ENCODE measurements at places on chromosomes 7 and 10.

GRCh38 chr7:139033346-139034114, 2.3 kb downstream of the ZC3HAV1L start:
- DNase-seq: no peak

DNA sequence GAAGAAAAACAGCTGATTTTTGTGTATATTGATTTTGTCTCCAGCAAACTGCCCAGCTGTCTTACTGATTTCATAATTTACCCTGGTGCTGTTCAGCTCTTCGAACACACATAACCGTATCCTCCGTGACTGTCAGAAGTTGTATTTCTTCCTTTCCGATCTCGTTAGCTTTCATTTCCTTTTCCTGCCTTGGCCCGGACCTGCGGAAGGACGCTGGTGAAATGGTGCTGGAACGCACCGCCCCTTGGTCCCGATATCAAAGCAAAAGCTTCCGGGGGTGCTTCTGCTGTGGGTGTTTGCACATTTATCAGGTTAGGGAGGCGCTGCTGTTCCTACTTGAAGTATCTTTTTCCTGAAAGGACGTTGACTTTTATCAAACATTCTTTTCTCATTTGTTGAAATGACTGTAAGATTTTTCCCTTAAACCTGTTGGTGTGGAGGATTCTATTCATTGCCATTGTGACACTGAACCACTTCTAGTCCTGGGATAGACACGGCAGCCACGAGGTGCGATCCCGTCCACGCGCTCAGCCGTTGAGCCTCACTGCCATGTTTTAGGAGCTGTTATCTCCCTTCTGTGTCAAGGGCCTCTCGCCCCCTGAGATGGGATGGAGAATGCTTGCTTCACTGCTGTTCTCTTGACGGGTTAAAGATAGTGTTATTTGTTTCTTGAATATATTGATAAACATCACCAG, 72.6 kb downstream of the FOXL3 start:
- DNase-seq: no peak

GRCh38 chr10:130353928-130354572, 217.9 kb downstream of the GLRX3 start:
- DNase-seq: no peak

DNA sequence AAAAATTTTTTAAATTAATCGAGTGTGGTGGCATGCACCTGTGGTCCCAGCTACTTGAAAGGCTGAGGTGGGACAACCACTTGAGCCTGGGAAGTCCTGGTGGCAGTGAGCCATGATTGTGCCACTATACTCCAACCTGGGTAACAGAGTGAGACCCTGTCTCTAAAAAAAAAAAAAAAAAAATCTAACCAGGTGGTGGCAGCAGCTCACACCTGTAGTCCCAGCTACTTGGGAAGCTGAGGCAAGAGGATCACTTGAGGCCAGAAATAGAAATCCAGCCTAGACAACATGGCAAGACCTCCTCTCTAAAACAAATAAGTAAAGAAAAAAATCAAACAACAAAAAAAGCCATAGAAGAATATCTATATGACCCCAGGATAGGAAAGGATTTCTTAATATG, 3.6 kb upstream of the MYOF start:
- no peak for DNase-seq

DNA sequence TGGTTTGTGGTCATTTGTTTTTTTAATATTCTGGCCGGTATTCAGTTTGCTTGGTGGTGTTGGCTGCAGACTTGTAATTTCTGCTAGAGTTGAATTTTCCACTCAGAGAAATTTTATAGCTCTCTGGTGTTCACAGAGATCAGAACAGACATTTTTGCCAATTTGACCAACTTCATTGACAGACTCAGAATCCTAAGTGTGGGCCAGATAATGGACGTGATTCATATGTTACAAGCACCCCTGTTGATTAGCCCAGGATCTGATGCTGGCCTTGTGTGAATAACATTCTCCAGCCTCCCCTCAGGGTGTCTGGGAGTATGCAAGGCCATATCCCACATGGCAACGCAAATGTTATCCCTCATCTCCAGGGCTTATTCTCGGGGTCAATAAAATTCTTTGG, 283.8 kb downstream of the C7orf25 start:
- no peak for DNase-seq

DNA sequence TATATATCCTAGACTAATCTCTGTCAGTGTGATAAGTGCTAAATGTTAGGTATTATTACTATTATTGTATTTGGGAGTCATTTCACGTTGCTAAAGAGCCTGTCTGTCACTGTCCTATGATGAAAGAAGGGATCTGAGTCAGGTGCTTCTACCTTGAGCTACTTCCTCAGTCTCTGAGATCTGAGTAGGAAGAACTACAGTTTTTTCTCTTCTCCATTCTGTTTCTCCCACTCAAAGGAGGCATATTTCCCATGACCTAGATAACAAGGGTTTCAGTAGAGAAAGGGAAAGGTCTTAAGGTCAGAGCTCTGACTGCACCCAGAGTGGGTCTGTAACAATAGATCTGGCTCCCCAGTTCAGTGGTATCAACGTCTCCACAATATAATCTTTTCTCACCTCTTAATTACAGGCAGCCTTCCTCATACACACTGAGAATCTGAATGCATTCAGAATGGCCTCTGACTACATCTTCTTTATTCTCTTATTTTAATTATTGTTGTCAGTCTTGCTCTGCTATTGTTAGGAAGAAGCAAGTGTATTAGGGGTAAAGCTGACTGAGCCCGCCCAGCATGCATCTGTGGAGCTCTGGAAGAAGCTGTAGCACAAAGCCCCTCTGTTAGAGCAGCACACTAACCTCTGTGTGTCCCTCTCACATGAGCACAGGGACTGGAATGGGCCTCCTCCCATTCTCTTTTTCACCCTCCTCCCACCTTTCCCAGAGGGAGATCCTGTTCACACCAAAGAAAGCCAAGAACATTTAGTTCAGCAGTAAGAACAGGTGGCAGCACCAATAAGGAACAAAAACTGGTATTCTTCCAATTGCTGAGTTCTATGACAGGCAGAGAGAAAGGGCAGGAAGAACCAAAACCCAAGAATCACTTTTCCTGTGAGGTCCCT, 38.1 kb downstream of the USP54 start:
- DNase-seq: no peak

DNA sequence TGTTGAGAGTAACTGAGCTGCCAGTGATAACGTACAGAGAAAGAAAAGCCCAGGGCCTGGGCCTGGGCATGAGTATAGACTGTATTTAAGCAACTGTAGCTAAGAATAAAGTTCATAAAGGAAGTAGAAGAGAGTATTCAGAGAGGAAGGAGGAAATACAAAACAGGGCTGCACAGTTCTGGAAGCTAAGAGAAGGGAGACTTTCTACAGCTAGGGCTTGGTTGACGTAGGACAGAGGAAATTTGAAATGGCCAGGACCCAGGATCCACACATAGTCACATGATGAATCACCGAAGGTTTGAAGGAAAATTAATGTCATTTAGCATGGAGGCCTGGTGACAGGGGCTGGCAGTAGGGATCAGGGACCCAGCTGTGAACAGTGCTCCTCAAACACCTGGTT, 66.7 kb downstream of the ARL4A start:
- DNase-seq: no peak

DNA sequence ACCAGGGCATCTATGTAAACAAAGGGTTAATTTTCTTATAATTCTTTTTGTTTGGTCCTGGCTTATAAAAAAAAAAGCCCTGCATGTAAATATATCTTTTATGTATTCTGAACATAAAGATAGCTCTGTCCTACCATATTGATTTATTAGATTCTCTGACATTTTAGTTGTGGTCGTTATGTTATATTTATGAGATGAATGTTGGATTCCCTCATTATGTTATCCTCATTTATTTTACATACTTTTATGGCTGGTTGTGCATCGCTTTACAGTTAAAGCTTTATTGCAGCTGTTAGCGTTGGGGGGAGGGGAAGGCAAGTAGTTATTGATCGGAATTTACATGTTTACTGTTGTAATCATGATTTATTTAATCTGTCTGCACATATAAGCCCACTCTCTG, 431.5 kb downstream of the LRMDA start:
- DNase-seq: no peak

DNA sequence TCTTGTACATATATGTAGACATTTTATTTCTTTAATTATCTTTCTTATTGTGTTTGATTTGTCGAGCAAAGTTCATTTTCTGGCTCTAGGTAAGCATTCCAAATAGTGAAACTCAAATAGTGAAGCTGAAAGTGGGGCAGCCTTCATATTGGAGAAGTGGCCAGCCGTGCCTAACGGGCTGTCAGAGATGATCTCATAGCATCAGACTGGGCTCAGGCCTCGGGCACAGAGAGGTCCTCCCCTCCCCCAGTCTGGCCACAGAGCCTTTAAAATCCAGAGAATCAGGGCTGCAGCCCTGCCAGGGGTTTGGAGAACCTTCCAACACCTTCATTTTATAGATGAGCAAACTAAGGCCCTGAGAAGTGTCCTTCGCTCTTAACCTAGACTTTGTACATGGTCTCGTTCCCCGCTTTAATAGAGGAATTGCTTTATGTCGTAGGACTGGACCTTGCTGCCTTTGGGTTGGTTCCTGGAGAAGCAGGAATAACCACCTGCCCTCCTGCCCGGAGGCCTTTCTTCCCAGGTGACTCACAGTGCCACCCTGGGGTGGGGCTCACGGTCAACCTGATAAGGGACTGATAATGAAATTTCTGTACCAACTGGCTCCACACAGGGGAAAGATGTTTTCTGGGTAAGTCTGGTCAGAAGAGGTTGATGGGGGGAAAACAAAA, 7.3 kb downstream of the TSPAN15 start:
- DNase-seq: no peak

DNA sequence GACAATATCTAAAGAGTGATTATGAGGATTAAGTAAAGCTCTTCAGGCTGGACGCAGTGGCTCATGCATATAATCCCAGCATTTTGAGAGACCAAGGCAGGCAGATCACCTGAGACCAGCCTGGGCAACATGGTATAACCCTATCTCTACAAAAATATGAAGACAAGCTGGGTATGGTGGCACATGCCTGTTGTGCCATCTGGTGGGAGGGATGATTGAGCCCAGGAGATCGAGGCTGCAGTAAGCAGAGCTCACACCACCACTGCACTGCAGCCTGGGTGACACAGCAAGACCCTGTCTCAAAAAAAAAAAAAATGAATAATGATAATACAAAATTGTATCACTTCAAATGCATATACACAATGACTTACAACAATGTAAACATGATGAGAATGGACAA, 195.6 kb upstream of the AUTS2 start:
- no peak for DNase-seq

GRCh38 chr10:93603023-93603422, 2.0 kb upstream of the RBP4 start:
- no peak for DNase-seq

- no peak for DNase-seq
Measured at GRCh38 chr7:151847681-151848081, 29.2 kb downstream of the PRKAG2 start.

DNA sequence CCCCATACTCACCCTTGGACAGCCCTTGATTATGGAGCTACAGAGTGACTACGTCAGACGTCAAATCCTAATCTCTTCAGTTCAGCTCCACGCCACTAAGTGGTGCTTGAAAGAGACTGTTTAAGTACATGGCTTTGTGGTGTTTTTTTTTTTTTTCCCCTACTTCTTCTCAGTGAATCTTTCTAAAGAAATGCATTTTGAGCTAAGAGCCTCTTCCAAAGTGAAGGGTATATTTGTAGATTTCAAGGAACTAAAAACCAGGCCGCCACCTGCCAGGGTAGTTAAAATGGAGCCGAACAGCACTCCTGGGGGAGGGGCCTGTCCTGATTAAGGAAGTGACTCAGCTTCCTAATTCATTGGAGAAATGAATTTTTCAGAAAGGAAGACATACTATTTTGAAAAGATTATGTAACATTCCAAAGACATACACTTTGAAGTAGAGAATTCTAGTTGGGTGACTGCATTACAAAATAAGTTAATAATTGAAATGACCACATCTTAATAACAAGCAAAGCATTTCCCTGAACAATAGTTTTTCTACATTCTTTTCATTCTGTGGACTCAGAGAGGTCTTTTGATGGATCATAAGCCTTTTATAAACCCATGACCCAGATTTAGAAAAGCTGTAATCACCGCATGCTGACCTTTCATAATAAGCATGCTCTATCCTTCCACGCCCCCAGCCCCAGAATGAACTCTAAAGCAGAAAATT, 20.6 kb upstream of the VPS41 start:
- no peak for DNase-seq

- DNase-seq: peak; percentile 61
Measured at GRCh38 chr7:601595-602340, 82.1 kb upstream of the PDGFA start.

DNA sequence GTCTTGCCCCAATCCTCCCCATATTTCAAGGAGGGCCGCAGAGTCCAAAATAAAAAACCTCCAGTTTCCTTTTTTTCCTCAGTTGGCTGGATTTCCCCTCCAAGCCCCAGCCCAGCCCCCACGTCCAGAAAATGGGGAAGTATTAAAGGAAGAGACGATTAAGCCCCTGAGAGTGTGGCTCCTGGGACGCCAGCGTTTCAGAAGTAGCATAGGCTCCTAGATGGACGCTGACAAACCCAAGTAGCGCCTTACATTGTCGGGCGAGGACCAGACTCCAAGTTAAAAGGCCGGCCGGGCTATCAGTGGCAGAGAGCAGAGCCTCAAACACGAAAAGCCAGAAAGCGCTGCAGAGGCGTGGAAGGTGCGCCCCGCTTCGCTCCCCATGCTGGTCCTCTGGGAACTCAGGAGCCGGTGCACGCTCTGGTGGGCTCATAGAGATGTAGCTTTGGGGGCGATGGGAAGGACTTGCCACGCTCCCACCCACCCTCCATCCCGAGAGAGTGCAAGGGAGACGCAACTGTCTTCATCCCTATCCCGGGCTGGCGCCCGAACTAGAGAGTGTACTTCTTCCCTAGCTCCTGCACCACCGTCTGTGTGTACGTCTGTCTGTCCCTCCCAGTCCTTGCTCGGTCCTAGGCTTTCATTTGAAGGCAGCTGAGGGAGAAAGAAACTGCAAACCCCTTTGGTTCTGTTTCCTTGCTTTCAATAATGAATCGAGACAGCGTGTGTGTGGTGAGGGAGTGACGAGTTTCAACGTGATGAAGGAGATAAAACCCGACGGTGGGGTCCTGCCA, 6.3 kb upstream of the EMX2 start:
- DNase-seq: no peak

GRCh38 chr7:94067506-94067905, 63.4 kb upstream of the BET1 start:
- DNase-seq: no peak

DNA sequence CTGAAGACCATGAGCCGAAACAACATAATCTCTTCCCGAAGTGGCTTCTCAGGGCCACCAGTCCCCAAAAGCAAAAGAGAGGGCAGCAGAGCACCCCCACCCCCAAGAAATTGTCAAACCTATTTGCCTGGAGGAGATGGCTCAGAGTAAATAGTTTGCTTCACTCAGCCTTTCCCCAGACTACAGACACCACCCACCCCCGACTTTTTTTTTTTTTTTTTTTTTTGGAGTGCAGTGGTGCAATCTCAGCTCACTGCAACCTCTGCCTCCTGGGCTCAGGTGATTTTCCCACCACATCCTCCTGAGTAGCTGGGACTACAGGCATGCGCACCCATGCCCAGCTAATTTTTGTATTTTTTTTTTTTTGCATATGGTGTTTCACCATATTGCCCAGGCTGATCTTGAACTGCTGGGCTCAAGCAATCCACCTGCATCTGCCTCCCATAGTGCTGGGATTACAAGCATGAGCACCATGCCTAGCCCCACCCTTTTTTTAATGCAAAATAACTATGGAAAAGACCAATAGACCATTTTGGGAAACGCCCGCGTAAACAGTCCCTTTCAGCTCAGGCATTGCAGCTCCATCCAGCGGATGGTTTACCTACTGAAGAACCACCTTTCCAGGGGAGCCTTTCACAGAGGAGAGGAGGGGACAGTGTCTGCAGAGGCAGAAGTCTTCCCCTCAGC, 9.7 kb downstream of the ZMIZ1 start:
- DNase-seq: no peak
